ENCODE measurements at places on chromosomes 5 and 9.

DNA sequence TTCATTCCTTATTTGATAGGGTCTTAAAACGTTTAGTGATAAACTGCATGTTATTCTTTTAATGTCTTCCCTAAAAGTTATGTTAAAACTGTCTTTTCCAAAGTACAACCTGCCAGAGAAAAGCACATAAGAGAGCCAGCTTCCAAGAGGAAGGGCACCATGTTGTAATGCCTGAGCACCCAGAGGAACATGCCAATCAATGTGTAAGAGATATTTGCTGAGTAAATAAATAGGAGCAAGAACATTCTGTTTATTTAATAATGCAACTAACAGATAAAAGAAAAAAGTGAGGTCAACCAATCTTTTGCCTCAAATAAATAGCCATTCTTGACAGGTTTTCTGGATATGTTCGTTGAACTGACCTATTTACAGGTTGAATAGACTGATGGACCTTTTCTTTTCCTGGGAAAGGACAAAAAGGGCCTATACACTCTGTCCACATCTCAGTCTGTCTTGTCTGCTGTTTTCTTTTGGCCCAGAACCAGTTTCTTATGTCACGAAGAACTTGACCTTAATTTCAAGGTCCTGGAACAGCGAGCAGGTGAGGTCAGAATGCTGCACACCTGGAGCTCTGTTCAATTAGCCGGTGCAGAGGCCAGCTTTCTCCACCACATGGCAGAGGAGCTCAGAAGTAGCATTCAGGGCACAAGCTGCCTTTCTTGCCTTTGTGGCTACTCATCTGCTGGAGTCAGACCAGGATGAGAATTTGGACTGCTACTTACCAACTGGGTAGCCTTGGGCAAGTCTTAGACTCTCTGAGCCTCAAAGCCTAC lies 77.7 kb downstream of the PLCXD3 start:
- DNase-seq, result no peak

- no peak for DNase-seq
These were observed 45.5 kb downstream of the EXOSC2 start for GRCh38 chr9:130739081-130739480.

DNA sequence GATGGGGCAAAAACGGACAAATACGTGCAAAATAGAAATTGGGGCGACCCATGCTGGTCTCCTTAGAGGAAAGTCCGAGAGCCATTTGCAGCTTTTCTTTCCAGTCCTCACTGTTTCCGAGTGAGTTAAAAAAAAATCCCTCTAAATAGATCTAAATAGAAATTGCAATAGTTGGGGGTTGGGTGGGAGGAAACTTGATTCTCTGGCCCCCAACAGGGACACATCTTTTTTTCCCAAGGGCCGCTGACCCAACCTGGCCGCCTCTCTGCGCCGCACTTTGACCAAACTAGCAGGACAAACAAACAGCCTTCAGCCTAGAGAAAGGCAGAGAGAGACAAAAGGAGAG lies 2.8 kb upstream of the NKX2-5 start:
- DNase-seq, result no peak

GRCh38 chr5:171953860-171954701 lies 52.4 kb downstream of the FBXW11 start:
- no peak for DNase-seq

DNA sequence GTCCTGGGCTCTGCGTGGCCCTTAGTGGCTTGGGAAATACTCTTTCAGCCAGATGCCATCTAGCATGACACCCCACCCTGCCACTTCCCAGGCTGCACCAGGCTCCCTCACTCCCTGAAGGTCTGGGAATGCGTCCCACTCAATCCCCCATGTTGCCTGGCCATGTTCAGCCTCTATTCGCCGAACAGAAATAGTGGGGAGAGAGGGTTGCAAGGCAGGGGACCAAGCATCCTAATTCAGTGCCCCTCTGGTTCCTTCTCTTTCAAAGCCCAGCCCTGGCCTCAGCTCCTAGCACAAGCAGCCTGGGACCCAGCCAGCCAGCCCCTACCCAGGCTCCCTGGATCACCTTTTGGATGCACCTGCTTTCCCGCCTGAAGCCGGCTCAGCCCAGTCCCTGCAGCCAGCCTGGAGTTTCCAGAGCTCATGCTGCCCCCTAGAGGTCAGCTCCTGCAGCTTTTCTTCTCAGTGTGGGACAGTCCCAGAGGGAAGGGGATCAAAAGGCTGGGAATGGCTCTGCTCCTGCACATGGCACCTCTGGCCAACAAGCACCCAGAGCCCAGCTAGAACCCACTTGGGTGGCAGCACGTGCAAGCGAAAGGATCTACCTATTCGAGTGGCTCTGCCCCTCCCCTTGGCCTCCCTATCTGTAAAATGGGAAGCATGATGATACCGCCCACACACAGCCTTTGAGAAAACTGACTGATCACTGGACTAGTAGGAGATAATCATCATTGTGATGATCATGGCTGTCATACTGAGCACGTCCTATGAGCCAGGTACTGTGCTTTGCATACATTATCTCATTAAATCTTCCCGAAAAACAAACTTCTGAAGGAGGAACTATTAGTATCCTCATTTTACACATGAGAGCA lies 48.7 kb upstream of the C5orf58 start:
- peak; percentile 5 for DNase-seq

- no peak for DNase-seq
These were observed 201.6 kb upstream of the PAPPA start for GRCh38 chr9:115951977-115952376.

GRCh38 chr5:120088836-120089235 lies 375.3 kb upstream of the PRR16 start:
- no peak for DNase-seq

GRCh38 chr9:83622939-83623678 lies at the start of gene IDNK:
TSS of gene IDNK (plus strand) at chr9:83623143. CDS start at chr9:83623172, 29 bp downstream.
- DNase-seq, result peak; percentile 85

DNA sequence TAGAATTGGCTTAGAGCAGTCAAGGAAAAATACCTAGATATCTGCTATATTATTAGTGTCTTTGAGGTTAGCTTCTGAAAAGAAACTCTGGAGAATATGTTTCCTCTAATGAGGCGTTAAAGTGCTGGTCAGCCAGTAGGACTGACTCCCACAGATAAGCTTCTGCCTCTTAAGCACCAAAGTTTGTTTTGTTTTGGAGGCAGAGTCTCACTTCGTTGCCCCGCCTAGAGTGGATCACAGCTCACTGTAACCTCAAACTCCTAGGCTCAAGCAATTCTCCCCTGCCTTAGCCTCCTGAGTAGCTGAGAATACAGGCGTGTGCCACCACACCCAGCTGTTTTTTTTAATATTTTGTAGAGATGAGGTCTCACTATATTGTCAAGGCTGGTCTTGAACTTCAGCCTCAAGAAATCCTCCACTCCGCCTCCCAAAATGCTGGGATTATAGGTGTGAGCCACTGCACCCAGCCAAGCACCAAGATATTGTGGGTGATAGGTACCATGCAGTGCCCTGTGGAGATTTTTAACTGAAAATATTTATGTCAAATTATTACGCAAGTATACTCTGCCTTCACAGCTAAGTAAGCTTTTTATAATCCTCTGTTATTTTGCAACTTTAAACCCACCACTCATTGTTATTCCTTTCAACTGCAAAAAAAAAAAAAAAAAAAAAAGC lies 24.7 kb upstream of the TMEM171 start:
- no peak for DNase-seq

DNA sequence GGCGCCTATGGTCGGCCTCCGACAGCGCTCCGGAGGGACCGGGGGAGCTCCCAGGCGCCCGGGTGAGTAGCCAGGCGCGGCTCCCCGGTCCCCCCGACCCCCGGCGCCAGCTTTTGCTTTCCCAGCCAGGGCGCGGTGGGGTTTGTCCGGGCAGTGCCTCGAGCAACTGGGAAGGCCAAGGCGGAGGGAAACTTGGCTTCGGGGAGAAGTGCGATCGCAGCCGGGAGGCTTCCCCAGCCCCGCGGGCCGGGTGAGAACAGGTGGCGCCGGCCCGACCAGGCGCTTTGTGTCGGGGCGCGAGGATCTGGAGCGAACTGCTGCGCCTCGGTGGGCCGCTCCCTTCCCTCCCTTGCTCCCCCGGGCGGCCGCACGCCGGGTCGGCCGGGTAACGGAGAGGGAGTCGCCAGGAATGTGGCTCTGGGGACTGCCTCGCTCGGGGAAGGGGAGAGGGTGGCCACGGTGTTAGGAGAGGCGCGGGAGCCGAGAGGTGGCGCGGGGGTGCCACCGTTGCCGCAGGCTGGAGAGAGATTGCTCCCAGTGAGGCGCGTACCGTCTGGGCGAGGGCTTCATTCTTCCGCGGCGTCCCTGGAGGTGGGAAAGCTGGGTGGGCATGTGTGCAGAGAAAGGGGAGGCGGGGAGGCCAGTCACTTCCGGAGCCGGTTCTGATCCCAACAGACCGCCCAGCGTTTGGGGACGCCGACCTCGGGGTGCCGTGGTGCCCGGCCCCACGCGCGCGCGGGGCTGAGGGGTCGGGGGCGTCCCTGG lies 561 bp downstream of the DAPK1 start:
- DNase-seq, result peak; percentile 67

- DNase-seq, result no peak
These were observed 58.4 kb upstream of the SH3GL2 start for GRCh38 chr9:17520268-17521064.

- no peak for DNase-seq
These were observed 27.6 kb downstream of the LEAP2 start for GRCh38 chr5:132901036-132901435.

DNA sequence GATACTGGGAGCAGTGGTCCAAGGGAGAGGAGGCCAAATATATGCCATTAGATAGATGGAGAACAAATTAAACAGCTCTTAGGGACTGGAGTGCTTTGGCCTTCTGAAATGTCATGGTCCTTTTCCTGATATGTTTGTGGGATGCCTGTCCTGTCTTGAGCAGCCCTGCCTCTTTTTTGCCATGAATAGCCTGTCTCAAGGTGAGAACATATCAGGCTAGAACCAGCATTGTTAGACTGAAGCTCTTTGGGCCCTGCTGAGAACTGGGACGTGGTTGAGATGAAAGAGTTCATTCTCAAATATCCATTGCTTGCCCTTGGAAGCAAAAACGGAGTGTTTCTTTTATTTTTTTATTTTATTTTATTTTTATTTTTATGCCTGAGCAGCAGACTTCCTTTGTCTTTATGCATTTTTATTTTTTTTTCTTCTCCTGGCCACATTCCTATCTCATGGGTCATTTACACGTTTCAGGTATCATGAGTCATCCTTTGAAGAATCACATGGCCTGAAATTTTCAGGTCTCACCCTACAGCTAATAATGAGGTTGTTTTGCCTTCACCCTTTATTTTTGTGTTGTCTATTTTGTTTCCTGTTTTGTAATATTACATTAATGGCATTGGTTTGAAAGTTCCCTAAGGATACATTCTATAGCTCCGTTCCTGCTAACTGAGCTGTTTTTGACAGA lies 371.4 kb downstream of the PSAT1 start:
- DNase-seq, result no peak

GRCh38 chr5:64947031-64947430 lies 178.3 kb downstream of the CWC27 start:
- DNase-seq, result peak; percentile 88

GRCh38 chr9:91905991-91906469 lies 44.0 kb downstream of the ROR2 start:
- no peak for DNase-seq

DNA sequence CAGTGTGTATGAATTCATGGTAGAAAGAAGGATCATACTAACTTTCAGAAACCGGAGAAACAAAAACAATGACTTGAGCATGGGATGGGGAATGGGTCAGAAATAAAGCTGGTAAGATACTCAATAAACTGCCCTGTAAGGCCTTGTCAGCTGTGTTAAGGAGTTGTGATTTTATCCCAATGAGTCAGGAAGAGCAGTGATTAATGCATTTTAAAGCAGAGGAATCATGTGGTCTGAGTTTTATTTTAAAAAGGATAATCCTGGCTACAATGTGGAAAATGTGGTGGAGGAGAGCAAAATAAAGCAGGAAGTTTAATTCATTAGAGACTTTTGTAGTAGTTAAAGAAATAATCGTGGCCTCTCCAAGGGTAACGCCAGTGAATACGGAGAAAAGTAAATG lies 28.7 kb downstream of the DHX29 start:
- DNase-seq, result no peak

DNA sequence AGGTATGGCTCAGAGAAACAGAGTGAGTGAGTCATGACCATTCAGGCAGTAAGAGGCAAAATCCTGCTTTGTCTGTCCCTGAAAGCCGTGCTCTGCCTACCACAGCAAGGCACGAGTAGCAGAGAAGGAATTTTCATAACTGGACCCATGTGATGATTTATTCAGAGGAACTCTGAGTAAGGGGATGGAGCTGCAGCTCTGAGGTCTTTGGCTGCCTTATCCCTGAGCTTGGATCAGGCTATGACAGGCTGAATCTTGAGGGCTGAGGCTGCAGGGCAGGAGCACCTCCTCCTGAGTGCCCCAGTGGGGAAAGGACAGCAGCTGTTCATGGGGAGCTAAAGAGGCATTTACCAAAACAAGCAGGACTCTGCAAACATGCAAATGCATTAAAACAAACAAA lies 183.4 kb downstream of the PAPPA start:
- no peak for DNase-seq

- DNase-seq, result peak; percentile 96
These were observed 5.8 kb upstream of the BICD2 start for GRCh38 chr9:92770360-92770995.

- DNase-seq, result no peak
These were observed 99.9 kb upstream of the PITX1 start for GRCh38 chr5:135133698-135134515.

DNA sequence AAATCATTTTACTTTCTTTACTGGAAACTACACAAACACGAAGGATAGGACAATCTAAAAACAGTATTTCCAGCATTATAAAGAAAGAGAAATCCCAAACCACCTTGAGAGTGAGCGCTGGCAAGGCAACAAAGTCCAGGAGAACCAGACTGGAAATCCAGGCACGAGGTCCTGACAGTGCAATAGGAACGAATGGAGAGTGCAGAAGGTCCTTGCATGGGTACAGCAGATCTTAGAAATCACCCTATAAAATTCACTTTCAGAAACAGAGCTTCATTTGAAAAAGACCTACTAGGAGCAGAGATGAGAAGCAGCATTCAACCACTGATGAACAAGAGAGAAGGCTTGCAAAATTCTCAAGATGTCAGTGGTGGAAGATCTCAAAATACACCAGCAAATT lies 133.7 kb upstream of the ST8SIA4 start:
- DNase-seq, result no peak

GRCh38 chr5:111950660-111951059 lies 193.7 kb upstream of the NREP start:
- no peak for DNase-seq

GRCh38 chr9:76716085-76716672 lies 48.1 kb upstream of the PCA3 start:
- DNase-seq, result no peak

DNA sequence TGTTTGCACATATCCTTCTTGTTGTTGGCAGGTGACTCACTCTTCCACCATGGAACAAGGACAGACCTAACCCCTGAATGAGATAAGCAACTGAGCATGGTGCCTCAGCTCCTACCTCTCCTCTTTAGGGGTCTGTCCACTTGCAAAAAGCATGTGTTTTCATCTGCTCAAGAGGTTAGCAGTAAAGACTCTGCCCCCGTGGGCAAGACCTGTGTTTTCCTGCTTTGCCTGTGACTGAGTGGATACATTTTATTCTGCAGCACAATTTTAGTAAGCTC lies 111.0 kb upstream of the LIFR start:
- DNase-seq, result no peak

DNA sequence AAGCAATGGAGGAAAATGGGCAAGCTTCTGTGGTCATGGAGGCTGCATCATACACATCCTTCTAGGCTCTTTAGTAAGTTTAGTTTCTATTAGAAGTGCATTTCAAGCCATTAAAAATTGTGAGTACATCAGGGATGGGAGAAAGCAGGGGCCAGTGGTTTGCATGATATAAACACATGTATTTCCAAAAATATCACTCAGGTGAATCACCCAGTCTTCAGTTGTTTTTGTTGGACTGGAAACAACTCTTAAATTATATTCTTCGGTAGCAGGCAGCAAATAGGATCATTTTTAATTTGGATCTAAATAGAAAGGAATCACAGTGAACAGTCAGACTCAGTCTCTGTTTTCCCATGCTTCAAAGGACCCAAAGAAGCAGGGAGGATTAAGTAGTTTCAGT lies 657.9 kb downstream of the TLR4 start:
- no peak for DNase-seq

Data from NCI-H2171 (cell line).